ENCODE measurements at places on chromosomes 6 and 20.

DNA sequence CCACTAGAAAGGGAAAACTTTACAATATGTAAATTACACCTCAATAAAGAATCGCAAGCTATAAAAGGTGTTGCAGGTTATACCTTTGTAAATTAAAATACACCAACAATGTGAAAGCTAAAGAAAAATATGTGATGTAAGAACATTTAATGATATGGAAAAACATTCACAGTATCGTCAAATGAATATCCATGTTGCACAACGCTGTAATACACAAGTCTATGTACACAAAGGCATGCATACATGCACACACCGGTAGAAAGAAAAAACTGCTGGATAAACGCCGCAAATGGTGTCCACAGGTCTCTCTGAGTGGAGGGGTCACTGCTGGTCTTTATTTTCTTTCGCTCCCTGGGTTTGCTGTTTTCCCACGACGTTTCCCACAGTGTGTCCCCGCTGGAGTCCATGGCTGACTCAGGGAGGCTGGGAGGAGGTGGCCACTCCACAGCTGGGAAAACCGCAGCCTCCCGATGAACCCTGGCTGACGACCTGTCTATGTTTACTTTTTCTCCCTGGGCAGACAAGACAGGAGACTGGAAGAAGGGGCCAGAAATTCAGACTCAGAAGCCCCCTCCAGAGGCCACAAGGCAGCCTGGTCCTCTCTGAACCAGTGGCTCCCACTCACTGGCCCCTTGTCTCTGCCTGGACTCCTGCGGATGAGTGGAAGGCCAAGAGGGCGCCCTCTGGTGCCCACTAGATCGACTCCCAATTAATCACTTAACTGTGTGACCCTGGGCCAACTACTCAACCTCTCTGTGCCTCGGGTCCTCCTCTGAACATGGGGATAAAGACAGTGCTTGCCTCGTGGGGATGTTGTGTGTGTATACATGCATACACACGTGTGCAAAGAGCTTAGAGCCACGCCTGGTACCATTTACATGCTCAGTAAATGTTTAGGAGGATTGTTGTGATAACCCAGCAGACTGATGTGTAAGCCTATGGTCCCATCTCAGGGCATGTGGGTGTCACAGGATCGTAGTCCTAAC, 12.8 kb upstream of the BPI start:
- DNase-seq = peak; percentile 97

- DNase-seq = no peak
Measured at GRCh38 chr6:165913676-165914570, 250.9 kb upstream of the PDE10A start.

DNA sequence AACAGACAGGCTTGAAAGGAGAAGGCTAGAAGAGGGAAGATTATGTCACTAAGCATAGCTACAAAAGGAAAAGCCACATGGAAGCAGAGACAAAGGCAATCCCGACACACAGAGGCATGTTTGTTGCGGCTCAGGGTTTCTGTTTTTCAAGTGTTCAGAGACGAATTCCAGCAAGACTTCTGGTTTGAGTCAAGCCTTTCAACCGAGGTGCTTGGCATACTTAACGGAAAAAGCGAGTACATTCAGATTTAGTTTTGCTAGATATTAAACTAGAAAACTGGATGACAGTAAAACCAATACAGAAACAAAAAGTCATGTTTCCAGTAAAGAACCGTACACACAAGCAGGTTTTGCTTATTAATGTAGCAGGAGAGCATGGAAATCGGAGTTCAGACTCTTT, 27.2 kb downstream of the MCUR1 start:
- DNase-seq = peak; percentile 55

- peak; percentile 40 for DNase-seq
Measured at GRCh38 chr6:108492131-108492766, 68.5 kb upstream of the FOXO3 start.

- peak; percentile 82 for DNase-seq
Measured at GRCh38 chr6:121856296-121856695, 420.9 kb downstream of the GJA1 start.

- peak; percentile 61 for DNase-seq
Measured at GRCh38 chr6:68238097-68238601, 396.9 kb upstream of the ADGRB3 start.

- no peak for DNase-seq
Measured at GRCh38 chr20:1338096-1338495, 9.2 kb upstream of the SDCBP2 start.

DNA sequence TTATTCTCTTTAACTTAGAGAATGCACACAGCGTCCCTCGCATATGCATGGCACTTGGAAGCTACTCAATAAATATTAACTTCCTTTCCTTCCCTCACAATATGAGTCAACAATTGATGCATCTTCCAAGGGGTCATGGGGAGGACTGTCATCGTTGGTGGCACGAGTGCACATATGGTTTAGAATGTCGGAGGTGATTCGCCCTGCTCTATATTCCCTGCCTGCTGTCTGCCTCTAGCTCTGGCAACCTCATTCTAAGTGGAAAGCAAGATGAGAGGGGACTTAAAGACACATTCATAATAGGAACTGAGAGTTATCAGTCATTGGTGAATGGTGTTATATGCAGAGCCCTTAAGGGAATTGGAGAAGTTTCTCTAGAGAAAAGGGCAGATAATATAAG, 44.6 kb downstream of the MAK start:
- no peak for DNase-seq

DNA sequence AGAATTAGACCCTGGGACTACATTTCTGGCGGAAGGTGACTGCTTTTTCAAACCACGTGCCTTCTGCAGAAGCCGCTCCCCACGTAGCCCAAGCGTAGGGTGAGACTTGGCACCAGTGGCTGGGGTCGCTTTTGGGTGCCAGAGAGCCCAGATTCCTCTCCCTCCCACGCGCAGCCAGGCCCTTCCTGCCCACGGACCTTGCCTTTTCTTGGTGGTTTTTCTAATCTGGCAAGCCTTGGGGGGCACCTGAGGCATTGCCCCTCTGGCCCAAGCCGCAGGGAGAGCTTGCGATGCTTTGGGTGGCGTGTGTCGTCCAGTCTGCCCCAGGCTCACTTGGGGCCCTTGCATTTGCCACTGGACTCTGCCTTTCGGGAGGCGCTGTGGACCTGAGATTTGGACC, 3.3 kb downstream of the SLCO4A1 start:
- no peak for DNase-seq

GRCh38 chr20:19677336-19677735, 80.7 kb upstream of the RIN2 start:
- DNase-seq = no peak

GRCh38 chr6:75926293-75927168, 145.9 kb downstream of the IMPG1 start:
- no peak for DNase-seq

GRCh38 chr6:78867370-78868040, at the start of gene IRAK1BP1:
Gene IRAK1BP1 (plus strand): TSS chr6:78867551. CDS start chr6:78867577, 26 bp downstream.
- peak; percentile 79 for DNase-seq

DNA sequence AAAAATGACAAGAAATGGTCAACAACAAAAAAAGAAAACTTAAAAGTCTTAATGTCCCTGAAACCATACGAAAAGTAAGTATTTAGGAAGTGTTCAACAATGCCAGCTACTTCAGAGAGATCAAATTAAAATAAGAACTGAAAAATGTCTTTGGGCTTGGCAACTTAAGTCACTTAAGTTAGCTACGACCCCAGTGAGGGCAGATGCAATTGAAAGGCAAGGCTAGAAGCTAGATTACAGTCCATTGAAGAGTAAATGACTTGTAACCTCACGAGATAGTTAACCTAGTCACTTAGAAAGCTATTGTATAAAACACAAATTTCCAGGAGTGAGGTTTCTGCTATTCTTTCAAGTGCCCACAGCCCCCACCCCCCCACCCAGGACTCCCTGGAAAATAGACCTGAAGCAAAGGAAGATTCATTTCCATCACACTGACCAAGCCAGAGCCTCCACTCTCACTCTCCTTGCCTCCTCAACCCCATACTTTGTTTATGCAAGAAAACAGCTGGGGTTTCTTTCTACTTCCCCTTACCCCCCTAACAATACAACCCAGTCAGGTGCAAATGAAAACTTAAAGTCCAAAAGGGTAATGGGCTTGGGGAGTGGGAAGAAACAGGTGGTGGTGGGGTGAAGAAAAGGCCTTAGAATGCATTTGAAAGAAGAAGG, 14.6 kb downstream of the RTN4IP1 start:
- DNase-seq = no peak

GRCh38 chr6:131694832-131695426, 6.3 kb downstream of the OR2A4 start:
- DNase-seq = peak; percentile 70

All from fibroblast of skin of back (primary cell).